ENCODE measurements at places on chromosomes 11 and 22. TPM values are rescaled to one million over a fixed set of nuclear protein-coding genes. Genes with fewer than 3 reads are reported as not detected.

TRIM51 gene
- not detected for total RNA-seq

ANO9 gene
- total RNA-seq: 22.1 TPM

OR52E8 gene
- not detected for total RNA-seq

DNA sequence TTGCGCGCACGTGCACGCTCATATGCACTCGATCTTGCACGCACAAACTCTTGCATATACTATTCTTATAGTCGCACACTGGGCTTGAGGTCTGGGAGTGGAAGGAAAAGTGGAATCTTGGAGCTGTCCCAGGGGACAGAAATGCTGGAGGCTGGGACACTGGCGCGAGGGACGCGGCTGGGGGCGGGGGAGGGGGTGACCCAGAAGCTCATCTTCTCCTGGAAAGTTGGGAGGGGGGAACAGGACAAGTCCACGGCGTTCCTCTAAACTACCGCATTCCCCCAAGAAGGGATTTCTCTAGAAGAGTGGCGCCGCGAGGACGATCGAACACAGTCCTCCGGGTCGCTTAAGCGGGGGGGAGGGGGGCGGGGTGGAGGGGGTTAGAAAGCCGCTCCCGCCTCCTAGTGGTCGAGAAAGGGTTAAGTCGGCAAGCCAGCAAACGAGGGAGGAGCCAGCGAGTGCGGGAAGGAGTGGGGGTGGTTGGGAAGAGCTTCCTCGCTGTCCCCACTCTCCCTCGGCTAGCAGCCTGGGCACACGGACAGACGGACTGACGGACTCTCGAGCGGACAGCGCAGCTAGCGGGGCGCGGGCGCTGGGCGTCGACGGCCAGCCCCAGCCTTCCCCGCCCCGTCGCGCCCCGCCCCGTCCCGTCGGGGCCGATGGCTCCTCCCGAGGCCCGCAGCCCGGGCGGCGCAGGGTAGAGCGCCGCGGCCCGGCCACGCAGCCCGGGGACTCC, at the start of gene RTN4RL2:
TSS of gene RTN4RL2 (plus strand) at position 507 of the 736 bp plus-strand sequence. CDS start 338 bp downstream, outside the sequence.
- peaks cover 46% of the 10 kb centered on the region for H3K4me1 ChIP-seq
- H3K4me3 ChIP-seq: peak within 1 kb of the TSS; percentile 38
- H3K27me3 ChIP-seq: peaks cover 7% of the 10 kb centered on the region
- H3K27ac ChIP-seq: no peak within 1 kb of the TSS
- no peaks in the 10 kb centered on the region for H3K36me3 ChIP-seq

GRCh38 chr11:116334596-116334995, 438.2 kb downstream of the BUD13 start:
- no peak overlapping the region for H3K27ac ChIP-seq
- no peak for DNase-seq
- H3K27me3 ChIP-seq: no peaks in the 10 kb centered on the region
- no peaks in the 10 kb centered on the region for H3K36me3 ChIP-seq

DNA sequence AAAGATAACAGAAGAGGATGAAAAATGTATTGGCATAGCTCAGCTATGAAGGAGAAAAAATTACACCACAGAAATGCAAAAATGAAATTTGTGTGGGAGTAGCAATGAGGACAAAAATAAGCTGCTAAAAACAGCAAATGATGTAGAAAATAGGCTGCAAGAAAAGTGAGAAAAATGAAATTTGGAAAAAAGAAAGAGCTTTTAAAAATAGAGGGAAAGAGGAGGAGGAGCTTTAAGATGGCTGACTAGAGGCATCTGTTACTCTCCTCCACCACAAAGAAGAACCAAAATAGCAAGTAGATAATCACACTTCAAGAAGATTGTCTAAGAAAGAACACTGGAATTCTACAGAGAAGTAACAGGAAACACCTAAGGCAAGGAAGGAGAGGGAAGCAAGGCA, 23.7 kb upstream of the OR5AN1 start:
- no peak overlapping the region for H3K4me3 ChIP-seq
- H3K4me1 ChIP-seq: no peaks in the 10 kb centered on the region
- no peak overlapping the region for H3K27ac ChIP-seq

All from esophagus squamous epithelium (tissue), 5 donors.